ENCODE measurements at places on chromosomes 13 and 19.
A peak's percentile ranks its signal among the peaks of the same experiment; 100 is the strongest.

GRCh38 chr19:37999309-38000213, 92.6 kb downstream of the SIPA1L3 start:
- DNase-seq, result peak; percentile 98

GRCh38 chr13:75305059-75305458, 176.9 kb downstream of the TBC1D4 start:
- no peak for DNase-seq

DNA sequence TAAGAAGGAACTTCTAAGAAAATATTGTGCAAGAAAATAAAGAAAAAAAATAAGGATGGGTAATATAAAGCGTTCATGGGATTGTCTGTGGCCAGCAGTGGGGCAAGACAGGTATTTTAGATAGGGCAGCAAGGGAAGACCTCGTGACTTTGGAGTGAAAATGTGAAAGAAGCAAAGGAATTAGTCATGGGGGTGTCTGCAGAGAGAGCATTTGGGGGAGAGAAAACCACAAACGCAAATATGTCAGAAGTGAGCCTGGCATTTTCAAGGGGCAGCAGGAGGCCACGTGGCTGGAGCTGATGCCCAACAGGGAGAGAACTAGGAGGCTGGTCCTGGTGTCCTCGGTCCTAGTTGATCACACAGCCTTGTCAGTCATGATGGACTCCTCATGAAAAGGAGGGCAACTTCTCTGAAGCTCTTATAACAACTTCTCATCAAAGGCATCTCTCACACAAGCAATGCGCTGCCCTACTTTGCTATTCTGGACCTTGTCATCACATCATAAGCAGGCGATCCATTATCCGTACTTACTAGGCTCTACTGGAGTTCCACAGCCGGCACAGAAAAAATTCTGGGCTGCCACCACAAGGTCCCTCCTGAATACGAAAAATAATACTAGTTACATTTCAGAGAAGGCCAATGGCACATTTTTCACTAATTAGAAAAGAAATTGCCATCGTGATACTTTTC, 31.0 kb downstream of the RUBCNL start:
- no peak for DNase-seq

DNA sequence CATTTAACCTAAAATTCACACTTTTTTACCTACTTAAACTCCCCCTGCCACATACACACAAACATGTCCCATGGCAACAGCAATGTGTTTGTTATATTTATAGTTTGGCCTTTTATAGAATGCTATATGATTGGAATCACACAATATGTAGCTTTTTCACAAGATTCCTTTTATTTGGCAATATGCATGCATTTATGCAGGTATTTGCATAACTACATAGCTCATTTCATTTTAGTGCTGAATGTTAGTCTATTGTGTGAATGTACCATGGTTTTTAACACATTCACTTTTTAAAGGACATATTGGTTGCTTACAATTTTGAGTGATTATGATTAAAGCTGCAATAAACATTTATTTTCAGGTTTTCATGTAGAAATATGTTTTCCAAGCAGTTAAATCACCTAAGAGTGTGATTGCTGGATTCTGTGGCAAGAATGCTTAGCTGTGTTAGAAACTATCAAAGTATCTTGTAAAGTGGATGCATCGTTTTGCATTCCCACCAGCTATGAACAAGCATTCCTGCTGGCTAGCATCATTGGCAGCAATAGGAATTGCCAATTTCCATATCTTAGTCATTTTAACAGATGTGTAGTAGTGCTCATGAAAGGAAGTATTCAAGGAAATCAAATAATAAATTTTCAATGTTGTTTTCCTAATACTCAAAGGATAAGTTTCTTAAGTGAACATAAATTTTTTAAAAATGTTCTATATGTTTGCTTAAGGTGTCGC, 557.0 kb downstream of the SLITRK1 start:
- peak; percentile 86 for DNase-seq

DNA sequence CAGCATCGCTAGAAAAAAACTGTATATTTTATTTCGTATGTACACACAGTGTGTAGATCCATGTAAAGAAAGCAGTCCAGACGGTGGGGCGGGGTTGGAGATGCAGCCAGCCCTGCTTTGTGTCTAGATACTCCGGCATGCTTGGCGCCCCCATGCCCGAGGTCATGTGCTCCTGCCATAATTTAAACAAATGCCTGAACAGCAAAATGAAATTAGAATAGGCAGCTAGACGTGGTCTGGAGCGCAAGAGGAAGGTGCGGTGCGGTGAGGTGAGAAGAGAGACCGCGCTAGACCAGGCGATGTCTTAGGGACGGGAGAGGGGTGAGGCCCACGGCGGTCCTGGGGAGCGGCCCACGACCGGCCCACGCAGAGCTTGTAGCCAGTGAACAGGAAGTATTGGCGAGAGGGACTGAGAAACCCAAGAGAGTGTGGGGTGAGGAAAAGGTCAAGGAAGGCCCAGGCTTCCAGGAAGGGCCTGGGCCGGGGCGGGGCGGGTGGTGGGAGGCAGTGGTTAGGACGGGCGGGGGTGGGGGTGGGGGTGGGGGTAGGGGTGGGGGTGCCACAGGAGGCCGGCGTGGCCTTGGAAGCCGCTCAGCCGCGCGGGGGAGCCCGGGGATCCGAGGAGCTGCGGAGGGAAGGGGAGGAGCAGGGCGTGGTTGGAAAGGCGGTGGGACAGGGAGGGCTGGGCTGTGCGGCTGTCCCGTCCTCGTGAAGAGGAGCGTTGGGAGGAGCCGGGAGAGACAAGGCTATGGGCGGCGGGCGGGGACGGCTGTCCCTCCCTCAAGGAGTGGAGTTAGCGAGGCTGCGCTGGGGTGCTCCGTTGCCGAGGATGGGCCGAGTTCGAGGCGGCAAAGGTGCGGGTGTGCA, 254.7 kb upstream of the SGCG start:
- no peak for DNase-seq

DNA sequence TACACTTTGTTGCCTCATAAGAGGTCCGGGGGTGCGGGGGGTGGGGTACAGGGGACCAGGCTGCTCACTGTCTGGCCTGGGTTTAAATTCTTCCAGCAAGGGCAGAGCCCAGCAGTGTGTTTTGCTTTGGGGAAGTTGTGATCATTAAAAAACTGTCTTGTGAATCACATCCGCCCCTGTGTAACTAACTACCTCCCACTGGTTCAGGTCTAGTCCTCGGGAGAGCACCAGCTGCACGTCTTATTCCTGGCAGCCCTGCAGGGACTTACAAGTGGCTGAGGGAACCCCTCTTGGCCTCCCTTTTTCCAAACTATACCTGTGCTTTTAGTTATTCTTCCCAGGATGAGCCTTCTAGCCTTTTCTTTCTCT, 127.5 kb downstream of the SIPA1L3 start:
- peak; percentile 62 for DNase-seq

GRCh38 chr19:44572581-44572900, 40.8 kb upstream of the IGSF23 start:
- DNase-seq, result no peak

GRCh38 chr13:106530171-106530851, 5.2 kb downstream of the EFNB2 start:
- no peak for DNase-seq

- DNase-seq, result peak; percentile 71
Observed at GRCh38 chr19:7850000-7850813, 20.2 kb downstream of the EVI5L start.

- no peak for DNase-seq
Observed at GRCh38 chr13:97226788-97227627, 4.9 kb downstream of the MBNL2 start.

GRCh38 chr13:25709088-25709487, 337.3 kb downstream of the ATP8A2 start:
- no peak for DNase-seq

GRCh38 chr13:111177081-111177711, 62.1 kb downstream of the ARHGEF7 start:
- peak; percentile 68 for DNase-seq

- peak; percentile 88 for DNase-seq
Observed at GRCh38 chr19:14519860-14520407, 1.7 kb upstream of the DNAJB1 start.

- no peak for DNase-seq
Observed at GRCh38 chr13:100506154-100506553, 82.4 kb downstream of the GGACT start.

- no peak for DNase-seq
Observed at GRCh38 chr13:99847318-99847750, 124.2 kb downstream of the ZIC5 start.

DNA sequence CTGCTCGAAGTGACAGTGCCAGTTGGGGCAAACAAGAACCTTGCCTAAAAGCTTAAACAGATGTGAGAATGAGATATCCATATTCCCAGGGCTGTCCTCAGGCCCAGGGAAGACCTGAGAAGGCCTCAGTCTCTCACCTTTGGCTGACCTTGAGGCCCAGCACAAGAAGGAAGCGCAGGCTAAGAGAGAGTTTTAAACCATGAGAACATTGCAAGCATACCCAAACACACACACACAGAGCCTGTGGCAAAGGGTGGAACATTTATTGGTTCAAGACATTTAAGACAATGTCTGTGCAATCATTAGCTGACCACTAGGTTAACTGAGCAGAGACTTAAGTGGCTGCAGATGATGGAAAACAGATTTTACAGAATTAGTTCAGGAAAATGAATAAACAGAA, 248.2 kb downstream of the NBEA start:
- no peak for DNase-seq

- no peak for DNase-seq
Observed at GRCh38 chr19:11012507-11012906, 51.7 kb downstream of the SMARCA4 start.

DNA sequence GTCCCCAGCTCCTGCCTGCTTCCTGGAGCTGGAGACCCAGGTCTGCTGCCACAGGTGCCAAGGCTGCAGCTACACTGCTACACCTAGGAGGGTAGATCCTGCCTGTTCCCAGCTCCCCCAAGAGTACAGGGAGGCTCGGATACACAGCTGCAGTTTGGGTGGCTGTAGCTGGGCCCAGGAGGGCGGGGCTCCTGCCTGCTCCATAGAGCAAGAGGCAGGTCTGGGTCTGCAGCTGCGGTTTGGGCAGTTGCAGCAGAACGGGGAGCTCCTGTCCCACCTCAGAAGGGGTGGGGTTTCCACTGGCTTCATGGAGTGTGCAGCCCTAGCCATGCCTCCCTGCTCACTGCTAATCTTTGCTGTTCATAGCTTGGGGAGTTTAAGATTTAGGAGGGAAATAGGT, 199.0 kb downstream of the NUFIP1 start:
- DNase-seq, result no peak

DNA sequence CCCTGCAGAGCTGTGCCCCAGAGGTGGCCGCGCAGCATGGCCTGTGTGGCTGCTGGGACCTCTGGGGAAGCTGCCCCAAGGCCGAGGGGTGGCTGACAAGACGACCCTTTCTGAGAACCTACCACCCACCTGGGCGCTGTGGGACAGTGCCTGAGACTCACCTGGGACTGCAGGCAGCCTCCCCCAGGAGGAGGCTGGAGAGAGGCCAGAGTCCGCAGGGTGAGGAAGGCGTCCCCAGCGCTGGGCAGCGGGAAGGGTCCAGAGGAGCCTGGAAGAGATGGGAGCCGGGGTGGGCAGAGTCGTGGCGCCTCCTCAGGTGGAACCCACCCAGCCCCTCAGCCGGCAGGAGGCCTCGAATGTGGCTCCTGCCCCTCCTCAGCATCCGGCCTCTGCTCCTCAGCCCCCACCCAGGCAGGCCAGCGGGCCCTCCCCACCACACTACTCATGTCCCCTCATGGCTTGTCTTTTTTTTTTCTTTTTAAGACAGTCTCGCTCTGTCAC, 25.3 kb downstream of the CILP2 start:
- DNase-seq, result no peak

- DNase-seq, result no peak
Observed at GRCh38 chr13:98420554-98421175, 156.2 kb downstream of the STK24 start.

- DNase-seq, result no peak
Observed at GRCh38 chr19:28419312-28419711, 793.6 kb downstream of the UQCRFS1 start.

DNA sequence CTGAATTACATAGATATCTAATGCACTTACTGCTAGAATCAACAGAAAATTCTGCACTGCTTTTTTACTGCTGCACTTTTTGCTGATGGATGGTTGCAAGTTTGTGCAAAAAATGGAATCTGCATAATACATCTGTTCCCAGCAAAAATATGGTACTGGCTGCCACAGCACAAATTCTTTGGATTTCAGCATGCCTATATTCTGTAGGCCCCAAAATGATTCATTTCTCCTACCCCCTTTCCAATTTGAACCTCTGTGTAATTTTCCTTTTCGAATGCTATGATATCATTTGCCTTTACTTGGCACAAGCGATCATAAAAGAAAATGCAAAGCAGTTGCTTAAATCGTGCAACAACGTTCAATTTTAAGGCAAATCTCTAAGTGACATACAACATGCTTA, 524.2 kb upstream of the NBEA start:
- DNase-seq, result no peak

DNA sequence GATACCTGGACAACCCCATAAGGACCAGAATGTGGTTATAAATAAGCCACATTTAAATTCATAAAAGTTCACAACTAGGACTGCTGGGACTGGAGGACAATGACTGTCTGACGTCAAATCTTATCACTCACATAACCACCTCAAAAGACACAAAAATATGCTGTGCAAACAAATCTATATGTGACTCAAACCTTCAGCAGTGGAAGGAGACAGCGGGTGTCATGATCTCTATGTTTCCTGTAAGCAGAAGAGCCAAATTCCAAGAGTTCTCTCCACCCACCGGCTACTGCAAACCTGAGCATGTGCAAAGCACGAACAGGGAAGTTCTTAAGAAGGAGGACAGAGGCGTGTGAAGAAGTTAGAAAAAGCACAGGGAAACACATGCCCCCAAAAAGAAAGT, 113.2 kb downstream of the MYCBP2 start:
- DNase-seq, result peak; percentile 68

DNA sequence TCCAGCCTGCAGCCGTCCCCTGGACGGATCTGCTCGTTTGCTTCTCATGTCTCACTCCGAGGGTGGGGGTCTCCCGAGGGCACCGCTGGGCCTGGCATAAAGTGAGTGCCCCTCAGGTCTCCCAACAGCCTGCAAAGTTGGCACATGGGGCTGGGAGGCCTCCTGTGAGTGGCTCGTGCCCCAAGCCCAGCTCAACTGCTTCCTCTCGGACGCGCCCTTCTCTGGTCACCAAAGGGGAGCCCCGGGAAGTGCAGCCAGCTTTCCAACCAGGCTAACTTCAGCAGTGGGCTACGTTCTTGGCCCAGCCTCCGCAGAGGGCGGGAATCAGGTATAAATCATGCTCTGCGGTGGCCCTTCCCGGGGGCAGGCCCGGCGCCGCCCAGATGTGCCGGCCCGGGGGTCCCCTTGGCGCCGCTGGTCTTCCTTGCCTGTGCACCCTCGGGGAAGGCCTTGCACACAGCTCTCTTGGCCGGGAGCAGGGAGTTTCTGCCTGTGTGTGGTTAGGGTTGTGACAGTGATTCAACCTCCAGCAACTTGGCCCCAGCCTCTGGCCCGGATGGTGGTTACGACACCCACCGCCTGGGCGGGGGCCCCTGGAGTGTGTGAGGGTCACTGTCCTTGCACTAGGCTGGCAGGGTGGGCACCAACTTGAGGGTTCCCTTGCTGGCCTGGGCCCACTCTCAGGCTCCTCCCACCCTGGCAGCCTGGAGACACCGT, 20.7 kb downstream of the CEBPG start:
- peak; percentile 69 for DNase-seq

- DNase-seq, result no peak
Observed at GRCh38 chr19:35521124-35521743, 6.9 kb downstream of the SBSN start.

GRCh38 chr13:110301083-110301482, 5.9 kb downstream of the COL4A1 start:
- DNase-seq, result no peak

All from IMR-90 (cell line).